ENCODE measurements at places on chromosomes 5 and 9.

- no peak for DNase-seq
Observed at GRCh38 chr9:123238365-123238764, 30.0 kb downstream of the STRBP start.

GRCh38 chr5:103889500-103890209 is 327.1 kb upstream of the NUDT12 start:
- no peak for DNase-seq

DNA sequence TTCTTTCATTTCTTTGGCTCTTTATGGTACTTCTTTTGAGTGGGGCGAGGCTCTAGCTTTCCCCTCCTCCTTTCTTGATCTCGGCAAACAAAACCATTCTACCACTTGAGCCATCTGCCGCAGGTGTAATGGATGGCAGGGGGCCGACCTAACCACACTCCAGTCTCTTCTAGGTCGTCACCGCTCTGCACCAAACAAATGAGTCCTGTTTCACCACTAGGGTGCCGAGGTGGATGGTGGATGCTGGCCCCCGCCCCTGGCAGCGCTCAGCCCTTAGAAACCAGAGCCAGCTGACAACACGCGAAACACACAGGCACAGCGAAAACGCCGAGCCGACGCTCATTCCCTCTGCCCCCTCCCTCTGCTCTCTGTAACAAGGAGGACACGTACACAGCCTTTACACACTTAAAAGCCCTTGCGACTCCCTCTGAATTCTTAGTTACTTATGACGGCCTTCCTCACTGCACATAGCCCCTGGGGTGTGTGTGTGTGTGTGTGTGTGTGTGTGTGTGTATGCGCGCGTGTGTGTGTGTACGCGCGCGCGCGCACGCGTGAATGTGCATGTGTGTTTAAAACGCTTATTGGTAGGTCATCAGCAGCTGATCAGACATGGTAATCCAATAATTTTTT is 199.4 kb downstream of the MEF2C start:
- no peak for DNase-seq

DNA sequence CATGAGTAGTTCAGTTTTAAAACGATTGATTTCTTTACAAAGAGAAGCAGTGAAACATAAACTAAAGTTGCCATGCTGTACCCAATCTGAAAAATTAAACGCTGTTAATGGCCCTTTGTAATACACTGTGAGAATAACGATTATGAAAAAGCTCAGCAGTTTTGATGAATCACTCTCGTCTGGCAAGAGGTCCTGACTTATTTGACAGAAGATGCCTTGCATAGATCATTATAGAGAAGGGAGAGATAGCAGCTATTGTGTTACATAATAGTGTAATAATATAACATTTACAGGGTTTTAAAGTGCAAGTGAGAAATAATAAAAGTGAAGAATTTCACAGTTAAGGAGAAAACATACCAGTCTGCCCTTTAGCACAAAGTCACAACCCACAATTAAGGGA is 361.5 kb upstream of the CDH10 start:
- no peak for DNase-seq

GRCh38 chr9:32490601-32491000 is 35.4 kb downstream of the RIGI start:
- DNase-seq: no peak

DNA sequence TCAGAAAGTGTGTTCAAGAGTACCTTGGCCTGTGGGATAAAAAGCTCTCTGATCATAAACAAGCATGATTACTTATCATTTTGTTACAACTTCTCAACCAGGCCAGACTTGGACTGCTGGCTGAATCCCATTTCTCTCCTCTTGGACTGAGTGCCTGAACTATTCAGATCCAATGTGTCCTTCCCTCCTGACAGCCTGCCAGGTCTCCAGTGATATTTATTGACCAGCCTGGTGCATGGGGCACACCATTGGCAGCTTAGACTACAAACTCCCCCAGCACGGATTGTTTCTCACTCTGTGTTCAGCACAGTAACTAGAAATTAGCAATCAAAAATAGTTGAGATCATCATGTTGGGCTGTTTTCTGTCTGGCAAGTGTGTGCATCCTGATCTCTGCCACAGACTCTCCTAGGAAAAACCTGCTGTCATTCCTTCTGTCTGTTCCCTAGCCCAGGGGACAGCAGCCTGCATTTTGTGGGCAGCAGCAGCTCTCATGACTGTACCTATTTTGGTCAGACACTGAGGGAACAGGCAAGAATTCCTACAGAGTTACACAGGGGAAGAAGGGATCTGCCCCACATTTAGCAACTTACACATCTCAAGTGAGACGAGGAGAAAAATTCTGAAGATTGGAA is 348.1 kb downstream of the ADAMTS6 start:
- no peak for DNase-seq

GRCh38 chr5:146291421-146292074 is 47.1 kb upstream of the POU4F3 start:
- DNase-seq: no peak

GRCh38 chr5:126074538-126074937 is 348.7 kb upstream of the GRAMD2B start:
- DNase-seq: no peak

GRCh38 chr9:125910286-125910685 is 163.1 kb downstream of the PBX3 start:
- no peak for DNase-seq

- DNase-seq: no peak
Observed at GRCh38 chr5:38420691-38421390, 135.6 kb downstream of the LIFR start.

GRCh38 chr9:133090752-133091385 is 29.1 kb downstream of the CEL start:
- DNase-seq: no peak

GRCh38 chr9:751137-752051 is 90.1 kb upstream of the DMRT1 start:
- no peak for DNase-seq

- DNase-seq: no peak
Observed at GRCh38 chr5:89936576-89936975, 473.0 kb downstream of the CETN3 start.

- no peak for DNase-seq
Observed at GRCh38 chr5:180313677-180314505, 22.0 kb upstream of the MAPK9 start.

All from activated CD8-positive, alpha-beta memory T cell treated with anti-CD3 and anti-CD28 coated beads for 48 hours (primary cell).